ENCODE measurements at places on chromosomes 6 and 20.

- no peak for DNase-seq
These were observed 33.4 kb upstream of the PTGIS start for GRCh38 chr20:49601153-49601924.

DNA sequence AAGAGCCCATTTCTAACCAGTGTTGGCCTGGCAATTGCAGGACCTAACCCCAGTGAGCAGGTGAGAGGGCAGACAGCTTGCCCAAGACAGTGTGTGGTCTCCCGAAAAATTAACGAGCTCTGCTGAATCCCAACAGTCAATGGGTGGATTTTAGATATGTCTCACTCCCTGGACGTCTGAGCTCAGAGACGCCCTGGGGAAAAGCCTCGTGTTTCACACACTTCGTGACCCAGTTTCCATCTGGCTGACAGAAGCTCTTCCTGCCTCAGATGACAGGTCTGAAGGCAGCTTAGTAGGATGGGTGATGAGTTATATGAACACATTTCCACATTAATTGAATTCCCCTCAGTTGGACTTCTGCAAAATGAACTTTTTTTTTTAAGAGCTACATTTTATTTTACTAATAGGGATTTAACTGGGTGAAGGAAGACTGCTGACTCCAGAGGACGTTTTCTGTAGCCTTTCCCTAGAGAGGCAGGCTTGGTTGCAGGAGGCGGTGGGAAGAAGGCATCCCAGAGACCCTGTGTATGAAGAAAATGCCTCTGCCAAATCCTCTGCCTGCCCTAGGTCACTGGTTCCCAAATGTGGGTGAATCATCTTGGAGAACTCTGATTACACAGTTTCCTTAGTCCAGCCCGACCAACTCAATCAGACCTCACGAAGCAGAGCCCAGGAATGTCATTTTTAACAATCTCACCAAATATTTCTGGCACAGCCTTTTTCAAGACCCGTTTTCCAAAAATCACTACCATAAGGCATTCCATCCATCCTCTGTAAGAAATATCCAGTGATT lies 71.7 kb upstream of the LY86 start:
- DNase-seq, result no peak

GRCh38 chr20:45345104-45345936 lies 2.9 kb downstream of the SDC4 start:
- no peak for DNase-seq

GRCh38 chr6:99606656-99607415 lies at the start of gene PRDM13:
PRDM13 (plus strand) TSS chr6:99606833; CDS start chr6:99607035, 202 bp downstream.
- no peak for DNase-seq

DNA sequence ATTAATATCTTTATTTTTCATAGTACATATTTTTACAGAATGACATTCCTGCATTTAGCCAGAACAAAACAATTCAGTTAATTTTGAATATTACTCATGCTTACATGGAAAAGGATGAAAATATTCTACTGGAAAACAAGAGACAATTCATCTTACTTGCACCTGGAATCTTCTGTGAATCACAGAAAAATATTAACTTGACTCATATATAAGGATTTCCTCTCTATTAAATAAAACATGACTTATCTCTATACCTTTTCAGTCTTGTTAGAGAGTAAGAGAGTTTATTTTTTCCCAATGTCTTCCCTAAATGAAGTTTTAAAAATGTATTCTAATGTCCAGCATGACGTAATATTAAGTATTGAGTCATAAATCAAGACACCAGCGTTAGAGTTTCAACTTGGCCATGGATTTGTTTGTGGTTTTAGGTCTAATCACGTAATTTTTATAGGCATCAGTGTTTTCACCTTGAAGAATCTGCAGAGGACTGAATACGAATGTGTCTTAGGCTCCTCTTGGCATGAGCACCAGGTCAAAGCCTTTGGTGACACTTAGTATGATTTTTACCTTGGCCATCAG lies 445.1 kb upstream of the JAG1 start:
- no peak for DNase-seq

GRCh38 chr6:113137426-113137825 lies 719.7 kb upstream of the MARCKS start:
- DNase-seq, result no peak

DNA sequence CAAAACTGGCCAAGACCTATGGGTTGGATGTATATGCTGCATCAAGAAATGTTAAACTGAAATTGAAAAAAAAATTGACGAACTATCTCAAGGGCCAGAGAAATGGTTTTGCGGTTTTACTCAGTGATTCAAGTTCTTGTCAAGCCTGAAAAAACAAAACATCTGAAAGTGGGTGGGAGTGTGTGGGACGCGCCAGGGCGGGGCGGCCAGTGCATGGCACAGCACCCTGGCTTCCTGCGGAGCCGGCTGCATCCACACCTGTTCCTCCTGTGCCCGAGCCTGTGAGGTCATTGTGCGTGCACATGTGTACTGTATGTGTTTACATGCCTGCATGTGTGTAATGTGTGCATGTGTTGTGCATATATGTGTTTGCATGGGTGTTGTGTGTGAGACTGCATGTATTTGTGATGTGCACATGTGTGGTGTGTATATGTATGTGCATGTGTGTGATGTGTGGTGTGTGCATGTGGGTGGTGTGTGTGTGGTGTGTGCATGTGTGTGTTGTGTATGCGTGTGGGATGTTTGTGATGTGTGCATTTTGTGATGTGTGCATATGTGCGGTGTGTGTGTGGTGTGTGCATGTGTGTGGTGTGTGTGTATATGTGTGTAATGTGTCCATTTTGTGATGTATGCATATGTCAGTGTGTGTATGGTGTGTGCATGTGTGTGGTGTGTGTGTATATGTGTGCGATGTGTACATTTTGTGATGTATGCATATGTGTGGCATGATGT lies 59.8 kb downstream of the CDH4 start:
- DNase-seq, result no peak

DNA sequence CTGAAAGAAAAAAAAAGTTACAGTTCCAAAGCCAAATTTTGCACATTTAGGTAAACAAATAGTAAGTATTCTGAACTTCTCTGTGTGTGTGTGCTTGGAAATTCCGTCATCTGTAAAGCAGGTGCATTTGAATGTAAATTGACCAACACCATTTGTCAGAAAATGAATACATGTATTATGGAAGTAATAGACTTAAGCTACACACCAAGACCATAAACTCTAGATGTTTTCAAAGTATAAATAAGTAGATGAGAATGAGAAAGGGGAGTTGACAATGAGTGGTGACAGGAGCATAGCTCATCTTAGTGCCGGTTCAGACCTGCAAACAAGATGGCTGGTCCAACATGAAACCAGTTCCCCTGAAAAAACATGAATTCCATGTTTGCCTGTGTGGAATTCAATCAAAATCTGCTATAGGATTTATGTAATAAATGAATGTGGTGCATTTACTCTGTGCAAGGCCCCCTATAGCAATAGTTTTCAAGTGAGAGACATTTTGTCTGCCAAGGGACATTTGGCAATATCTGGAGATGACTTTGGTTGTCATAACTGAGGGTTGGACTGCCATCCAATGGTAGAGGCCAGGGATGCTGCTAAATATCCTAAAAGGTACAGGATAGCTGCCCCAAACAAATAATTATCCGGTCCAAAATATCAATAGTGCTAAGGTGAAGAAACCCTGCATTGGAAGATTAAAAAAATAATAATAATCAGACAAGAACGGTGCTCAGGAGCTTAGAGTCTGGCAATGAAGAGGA lies 11.0 kb upstream of the FILIP1 start:
- DNase-seq, result no peak

- no peak for DNase-seq
These were observed 78.0 kb upstream of the AGPAT4 start for GRCh38 chr6:161351858-161352257.

GRCh38 chr20:47740862-47741184 lies 44.5 kb downstream of the SULF2 start:
- DNase-seq, result no peak

DNA sequence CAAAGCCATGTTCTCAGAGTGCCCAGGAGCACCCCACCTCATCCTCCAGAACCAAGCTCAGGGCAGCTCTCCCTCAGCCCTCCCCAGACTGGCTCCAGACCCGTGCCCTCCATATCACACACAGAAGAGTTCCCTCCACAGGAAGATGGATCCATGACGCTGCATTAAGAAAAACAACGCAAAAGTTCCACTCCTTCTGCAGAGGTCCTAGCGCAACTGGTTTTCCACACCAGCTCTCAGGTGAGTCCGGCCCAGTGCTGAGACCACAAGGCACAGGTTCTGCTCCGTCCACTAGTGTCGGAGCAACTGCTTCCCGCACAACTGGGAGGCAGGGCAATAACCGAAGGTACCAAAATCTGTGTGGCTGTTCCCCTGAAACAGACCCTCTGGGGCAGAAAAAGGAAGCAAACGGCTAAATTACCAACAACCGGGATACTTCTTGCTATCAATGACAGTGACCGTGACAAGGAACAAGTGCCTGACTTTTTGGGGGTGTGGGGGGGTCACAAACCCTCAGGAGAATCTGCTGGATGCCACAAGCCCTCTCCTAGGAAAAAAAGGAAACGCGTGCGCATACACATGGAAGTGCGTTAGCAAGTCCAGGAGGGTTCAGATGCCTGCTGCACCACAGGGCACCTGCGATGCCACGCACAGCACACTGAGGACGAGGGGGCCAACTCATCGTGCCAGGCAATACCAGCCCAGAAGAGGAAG lies 49.2 kb downstream of the MYH7B start:
- no peak for DNase-seq

DNA sequence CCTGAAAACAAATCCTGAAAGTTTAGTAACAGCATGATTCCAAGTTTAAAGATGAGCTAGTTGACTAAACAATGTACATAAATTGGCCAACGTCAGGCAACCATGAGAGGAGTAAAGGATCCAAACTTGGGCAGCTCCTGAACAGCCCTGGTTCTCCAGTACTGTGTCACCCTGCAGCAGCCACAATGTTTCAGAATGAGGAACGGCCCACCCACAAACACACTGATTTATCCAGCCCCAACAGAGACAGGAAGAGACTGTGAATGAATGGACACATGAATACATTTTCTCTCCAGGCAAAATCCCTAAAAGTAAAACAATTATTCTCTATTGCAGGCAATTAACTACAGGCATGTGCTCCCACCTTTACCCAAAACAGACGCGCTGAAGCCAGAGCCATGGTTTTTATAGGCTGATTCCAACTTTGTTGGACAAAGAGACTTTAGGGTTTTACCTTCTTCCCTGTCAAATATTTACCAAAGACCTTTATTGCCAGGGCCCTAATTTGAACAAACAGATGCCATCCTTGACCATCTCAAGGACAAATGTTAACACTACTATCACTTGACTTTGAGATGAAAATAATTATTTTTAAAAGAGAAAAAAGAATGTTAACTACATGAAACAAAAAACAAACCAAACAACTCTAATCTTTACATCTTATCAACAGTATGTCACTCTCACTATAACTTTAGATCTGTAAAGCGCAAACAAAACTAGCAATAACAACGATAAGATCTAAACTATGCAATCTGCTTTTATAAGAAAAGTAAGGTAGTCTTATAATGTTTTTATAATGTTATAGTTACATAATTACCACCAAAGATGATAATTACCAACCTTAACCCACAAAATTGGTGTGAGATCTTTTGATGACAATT lies 22.9 kb downstream of the CNKSR3 start:
- no peak for DNase-seq

- DNase-seq, result no peak
These were observed 34.7 kb downstream of the KIAA1755 start for GRCh38 chr20:38225900-38226263.

DNA sequence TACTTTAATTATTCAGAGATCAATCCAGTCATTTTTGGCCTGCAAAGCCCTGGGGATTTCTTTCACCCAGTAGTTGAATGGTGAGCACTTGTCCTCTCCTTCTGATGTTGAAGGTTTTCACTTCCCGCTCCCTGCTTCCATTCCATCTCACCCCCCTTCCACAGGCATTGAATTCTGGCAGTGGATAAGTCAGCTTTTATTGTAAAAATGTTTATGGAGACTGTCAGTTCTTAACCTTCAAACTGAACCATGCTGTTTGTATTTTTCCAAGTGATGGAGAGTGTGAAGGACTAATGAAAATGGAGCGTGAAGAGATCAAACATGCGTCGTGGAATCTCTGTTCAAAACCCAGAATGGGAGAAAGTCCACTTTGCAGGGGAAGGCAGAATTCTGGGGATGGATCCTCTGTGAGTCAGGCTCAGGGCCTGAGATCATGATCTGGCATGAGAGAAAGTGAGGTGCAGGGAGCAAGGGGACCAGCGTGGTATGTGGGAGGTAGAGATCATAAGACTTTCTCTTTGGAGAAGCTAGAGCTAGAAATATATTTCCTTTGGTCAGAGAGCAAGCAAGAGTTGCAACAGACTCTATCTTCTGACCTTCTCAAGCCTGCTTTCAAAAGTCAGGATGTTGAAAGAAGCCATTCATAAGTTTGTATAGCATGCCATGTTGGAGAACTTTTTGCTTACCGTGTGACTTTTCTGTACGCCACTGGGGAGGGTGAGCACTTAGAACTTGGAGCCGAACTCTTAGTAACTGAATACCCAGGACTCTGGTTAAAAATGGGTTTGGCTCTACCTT lies 30.2 kb downstream of the ISM1 start:
- DNase-seq, result no peak

GRCh38 chr6:46505693-46506512 lies 14.7 kb upstream of the RCAN2 start:
- DNase-seq, result no peak

DNA sequence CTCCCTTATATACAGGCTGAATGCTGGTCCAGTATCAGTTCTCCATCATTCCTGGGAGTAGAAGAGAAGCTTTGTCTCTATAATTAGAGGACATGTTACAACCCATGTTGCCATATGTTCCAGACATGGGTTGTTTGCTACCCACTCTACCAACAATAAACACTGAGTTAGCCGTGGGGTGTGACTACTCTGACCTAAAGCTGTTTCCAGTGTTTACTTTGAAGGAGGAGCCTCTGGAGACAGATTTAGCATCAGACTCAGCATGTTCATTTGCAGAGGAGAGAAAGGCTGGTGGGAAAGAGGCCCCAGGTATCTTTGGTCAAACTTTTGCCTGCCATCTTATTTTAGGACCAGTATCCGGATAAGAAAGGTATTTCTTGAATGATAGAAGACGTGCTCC lies 157.9 kb upstream of the SNX9 start:
- no peak for DNase-seq

- DNase-seq, result no peak
These were observed 141.8 kb upstream of the TENT5A start for GRCh38 chr6:81894306-81894705.

- no peak for DNase-seq
These were observed 321.5 kb upstream of the JARID2 start for GRCh38 chr6:14924126-14925024.

- DNase-seq, result no peak
These were observed 13.6 kb downstream of the IL17F start for GRCh38 chr6:52230685-52231084.

- DNase-seq, result no peak
These were observed 118.3 kb downstream of the SLC24A3 start for GRCh38 chr20:19330731-19331130.

DNA sequence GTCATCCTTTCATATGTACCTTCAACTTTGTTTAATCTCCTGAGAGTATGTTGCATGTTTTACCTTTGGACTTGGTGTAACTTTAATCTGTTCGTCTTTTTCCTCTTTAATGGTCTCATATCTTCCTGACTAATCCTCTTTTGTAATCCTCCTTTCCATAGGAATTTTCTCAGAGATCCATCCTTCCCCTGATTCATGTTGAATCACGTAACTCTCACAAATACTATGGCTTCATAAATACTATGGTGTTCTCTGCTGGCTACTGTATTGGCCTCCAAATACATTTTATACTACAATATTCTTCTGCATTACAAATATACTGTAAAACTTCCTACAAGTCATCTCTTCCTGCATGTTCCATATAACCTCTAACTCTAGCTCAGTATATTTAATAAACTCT lies 317.7 kb upstream of the ADGRB3 start:
- DNase-seq, result no peak

- no peak for DNase-seq
These were observed 20.4 kb upstream of the EXOC2 start for GRCh38 chr6:713351-713750.

All from activated gamma-delta T cell treated with Interleukin-2 at 50 U/mL for 16 hours (primary cell).